GM23338 (cell line): ENCODE measurements at places on chromosomes 16 and 17. TPM values are rescaled to one million over a fixed set of nuclear protein-coding genes. Genes with fewer than 3 reads are reported as not detected.

- H3K36me3 ChIP-seq = no peaks in the 10 kb centered on the region
- no peak for DNase-seq
- no peak overlapping the region for H3K27ac ChIP-seq
- H3K4me3 ChIP-seq = no peak overlapping the region
Observed at GRCh38 chr17:56630202-56630601, 36.7 kb downstream of the NOG start.

GRCh38 chr17:58525239-58525638, 10.8 kb upstream of the MTMR4 start:
- H3K27me3 ChIP-seq = no peaks in the 10 kb centered on the region
- no peak overlapping the region for H3K27ac ChIP-seq
- H3K4me3 ChIP-seq = no peak overlapping the region
- no peaks in the 10 kb centered on the region; the same call in 1 of the 2 replicates for H3K4me1 ChIP-seq

DNA sequence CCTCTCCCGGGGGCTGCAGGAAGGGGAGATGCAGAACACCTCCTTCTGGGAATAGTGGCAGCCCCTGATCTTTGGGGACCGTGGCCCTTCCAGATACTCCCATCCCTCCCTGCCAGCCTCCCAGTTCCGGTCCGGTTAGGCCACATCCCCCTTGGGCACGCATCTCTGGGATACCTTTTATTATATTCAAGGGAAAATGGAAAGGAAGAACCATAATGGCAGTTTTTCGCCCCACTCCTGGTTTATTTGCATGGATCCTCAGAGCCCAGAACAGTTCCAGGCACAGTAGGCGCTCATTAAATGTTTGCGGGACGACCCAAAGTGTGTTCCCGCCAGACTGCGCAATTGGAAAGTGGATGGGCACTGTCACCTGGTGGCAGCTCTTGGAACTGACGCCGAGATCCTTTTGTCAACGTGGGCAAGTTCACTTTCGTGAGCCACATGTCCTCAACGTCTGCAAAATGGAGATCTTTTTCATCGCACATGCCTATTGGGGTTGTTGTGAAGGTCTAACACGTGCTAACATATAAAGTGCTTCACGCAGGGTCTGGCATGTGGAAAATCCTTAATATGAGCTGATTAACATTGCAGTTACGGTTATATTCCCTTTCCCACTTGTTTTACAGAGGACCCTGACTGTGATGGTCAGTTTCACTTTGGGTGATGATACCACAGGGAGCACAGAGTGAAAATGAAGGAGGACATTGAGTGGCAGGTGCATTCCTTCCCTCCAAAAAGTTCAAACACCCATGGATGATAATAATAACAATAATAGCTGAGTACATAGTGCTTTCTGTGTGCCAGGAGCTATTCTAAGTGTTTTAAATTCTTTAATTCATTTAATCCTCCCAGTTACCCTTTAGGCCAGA, 1.7 kb upstream of the GPRC5B start:
- H3K36me3 ChIP-seq = no peaks in the 10 kb centered on the region
- H3K4me1 ChIP-seq = peaks cover 4% of the 10 kb centered on the region
- no peak overlapping the region; the same call in 1 of the 2 replicates for H3K4me3 ChIP-seq

GRCh38 chr16:55624696-55625095, 31.1 kb upstream of the SLC6A2 start:
- H3K27me3 ChIP-seq = no peaks in the 10 kb centered on the region
- H3K4me3 ChIP-seq = no peak overlapping the region
- no peak for DNase-seq

The PSME3 gene
- 178 and 201 TPM in 2 replicates for total RNA-seq

The ASGR1 gene
- 5.3 and 9.0 TPM in 2 replicates for total RNA-seq

The TP53TG3 gene
- not detected in 2 replicates for total RNA-seq

The TXNL4B gene
- 8.9 and 9.0 TPM in 2 replicates for total RNA-seq
